Fibroblast of mammary gland (primary cell): ENCODE measurements at places on chromosomes 2 and 18.

DNA sequence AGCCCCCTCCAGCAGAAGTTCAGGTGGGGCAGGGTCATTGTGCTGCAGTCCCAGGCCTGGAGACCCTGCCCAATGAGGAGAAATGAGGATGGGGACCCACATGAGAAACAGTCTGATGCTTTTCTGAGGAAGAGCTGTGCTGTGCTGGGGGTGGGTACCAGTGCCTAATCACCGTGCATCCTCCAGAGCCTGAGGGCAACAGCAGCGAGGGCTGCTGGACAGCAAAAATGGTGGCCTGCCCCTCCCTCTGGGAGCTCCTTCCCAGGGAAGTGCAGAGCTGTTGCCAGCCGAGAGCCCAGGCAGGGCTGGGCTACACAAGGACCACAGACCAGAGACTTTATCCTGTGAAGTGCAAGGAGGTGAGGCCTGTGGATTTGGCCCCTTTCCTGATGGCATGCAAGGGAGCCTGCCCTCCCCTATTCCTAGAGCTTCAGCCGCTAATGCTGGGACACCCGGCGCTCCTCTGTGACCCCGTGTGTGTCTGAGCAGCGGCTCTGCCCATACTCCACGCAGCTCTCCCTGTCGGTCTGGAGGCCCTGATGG lies 134.8 kb downstream of the DSEL start:
- no peak for DNase-seq

DNA sequence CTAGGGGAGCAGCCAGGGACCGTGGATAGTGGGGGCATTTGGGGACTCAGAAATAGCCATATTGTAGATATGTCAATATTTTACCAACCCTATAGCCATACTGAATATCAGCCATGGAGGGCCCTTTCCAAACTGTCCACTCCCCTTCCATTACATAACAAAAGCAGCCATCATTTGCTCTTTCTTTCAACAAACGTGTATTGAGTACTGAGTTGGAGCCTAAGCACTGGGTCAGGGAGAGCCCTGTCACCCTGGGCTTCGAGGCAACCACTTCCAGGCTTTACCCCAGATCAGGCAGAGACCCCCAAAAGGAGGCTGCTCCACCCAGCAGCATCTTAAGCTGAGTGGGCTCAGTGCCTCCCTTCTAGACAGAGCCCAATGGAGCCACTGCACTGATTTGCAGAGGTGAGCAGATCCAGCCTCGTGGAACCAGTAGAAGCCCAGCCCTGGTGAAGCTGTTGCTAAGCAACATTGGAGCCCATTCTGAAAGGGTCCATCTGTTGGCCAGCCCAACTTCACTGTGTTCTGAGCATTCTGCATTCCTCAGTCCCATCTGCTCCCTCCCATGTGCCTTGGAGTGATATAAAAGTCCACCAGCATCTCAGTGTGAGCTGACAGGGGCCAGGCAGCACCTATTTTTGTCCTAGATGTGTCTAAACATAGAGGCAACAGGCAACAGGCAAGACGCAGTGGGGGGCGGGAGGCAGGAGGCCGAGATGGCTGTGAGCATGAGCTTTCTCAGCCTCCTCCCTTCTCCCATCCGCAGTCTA lies 112.1 kb downstream of the PLB1 start:
- DNase-seq, result no peak

DNA sequence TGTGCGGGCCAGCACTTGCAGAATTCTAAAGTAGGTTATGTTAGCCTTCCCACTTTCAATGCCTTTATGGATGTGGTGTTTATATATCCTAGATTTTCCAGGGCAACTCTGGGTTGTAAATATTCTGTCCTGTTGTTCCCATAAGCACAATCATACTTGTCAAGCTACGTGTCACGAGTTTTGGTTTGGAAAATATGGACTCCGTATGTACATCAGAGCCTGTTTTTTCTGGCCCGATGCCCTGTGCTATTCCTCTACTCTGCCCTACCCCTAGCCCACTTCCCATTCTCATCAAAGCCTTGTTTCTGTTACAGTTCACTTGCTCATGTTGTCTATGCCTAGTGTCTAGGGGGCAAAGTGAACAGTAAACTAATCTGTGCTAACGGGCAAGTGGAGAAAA lies 27.0 kb upstream of the ZEB2 start:
- DNase-seq, result no peak

GRCh38 chr2:28915939-28916338 lies 21.5 kb downstream of the WDR43 start:
- DNase-seq, result peak; percentile 59

DNA sequence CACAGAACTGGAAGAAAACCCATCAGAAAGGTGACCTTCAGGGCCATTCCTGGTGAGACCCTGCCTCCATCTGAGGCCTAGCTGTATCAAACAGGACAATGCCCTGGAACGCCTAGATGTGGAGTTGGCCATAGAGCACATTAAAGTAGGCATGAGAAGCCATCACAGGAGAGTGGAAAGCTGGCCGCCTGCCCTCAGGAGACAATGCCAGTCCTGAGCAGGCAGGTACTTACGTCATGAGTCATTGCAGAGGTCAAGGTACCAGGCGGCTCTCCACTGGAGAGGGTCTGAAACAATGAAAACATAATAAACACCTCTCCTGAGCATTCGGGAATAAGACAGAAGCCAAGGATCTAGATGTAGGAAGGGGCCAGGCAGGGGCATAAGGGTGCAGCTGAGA lies 68.6 kb downstream of the CCDC93 start:
- no peak for DNase-seq

GRCh38 chr18:69998523-69998987 lies 50.9 kb upstream of the CD226 start:
- DNase-seq, result no peak

GRCh38 chr2:238449909-238450417 lies 23.2 kb downstream of the ASB1 start:
- peak; percentile 78 for DNase-seq

DNA sequence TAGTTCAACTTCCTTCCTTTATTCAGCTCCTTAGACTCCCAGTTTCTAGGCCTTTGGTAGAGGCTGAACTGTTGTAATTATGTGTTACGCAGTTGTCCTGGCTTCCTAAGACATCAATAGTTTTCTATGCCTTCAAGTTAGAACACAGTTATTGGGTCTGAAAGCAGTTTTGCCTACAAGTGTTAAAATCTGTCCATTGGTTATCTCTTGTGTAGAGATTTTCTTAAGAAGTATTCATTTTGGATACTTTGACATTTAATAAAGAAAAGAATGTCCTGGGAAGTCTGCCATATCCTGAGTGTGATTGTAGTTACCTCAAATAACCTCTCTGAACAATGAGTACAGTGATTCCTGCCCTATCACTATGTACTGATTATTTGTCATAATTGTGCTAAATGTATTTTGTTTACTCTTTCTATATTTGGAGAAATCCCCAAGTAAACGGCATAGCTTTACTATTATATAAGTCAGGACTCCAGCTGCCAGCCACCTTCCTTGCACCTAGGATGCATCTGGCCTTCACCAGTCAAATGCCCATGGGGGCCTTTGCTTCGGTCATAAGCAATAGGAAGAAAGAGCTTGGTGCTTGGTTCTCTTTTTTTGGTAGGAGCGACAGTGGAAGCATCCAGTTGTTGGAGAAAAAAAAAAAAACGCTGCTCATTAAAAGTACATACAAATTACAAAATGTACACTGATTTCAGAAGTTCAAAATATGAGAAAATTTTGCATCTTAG lies 449.5 kb upstream of the PKDCC start:
- DNase-seq, result peak; percentile 69

- peak; percentile 91 for DNase-seq
Measured at GRCh38 chr2:38274286-38275276, 102.5 kb downstream of the ATL2 start.

GRCh38 chr18:7872569-7872968 lies 305.5 kb downstream of the PTPRM start:
- DNase-seq, result peak; percentile 93

- DNase-seq, result no peak
Measured at GRCh38 chr2:70646420-70646818, 92.8 kb upstream of the TGFA start.

- DNase-seq, result peak; percentile 85
Measured at GRCh38 chr2:28643911-28644334, 107.7 kb upstream of the PPP1CB start.

DNA sequence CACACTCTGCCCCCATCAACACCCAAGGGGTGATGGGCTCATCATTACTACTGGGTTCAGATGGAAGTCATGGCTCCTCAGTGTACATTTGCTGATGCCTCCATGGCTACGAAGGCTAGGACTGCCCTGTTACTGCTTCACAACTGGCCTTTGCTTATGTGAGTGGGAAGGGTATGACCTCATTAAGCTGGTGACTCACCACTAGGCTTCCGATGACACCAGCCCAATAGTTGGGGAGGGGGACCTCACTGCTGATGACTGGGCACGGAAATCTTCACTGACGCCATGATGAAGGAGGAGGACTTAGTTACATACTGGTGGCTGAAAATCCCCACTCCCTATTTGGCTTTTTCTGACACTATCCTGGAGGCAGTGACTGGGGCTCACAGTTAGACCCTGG lies 263.2 kb downstream of the CMPK2 start:
- DNase-seq, result no peak

- no peak for DNase-seq
Measured at GRCh38 chr2:26732446-26732845, 31.6 kb upstream of the SLC35F6 start.

DNA sequence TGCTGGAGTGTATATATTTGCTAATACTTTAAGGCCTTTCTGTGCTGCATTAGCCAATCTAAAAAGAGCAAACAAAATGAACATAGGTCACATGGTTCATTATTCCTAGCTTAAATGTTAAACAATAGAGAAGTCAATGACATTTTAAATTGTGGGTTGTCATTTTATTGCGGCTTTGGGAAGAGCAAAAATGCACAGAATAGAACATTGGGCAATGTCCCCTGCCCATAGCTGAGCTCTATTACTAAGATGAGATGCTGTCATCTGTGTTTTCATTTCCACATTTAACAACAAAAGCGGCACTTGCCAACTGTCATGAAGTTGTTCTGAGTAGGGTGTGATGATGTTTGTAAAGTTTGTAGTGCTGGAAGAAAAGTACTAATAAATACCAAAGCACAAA lies 3.2 kb upstream of the VAPA start:
- no peak for DNase-seq

GRCh38 chr2:20175267-20175666 lies 49.7 kb downstream of the SDC1 start:
- no peak for DNase-seq

GRCh38 chr2:197215748-197216360 lies 94.7 kb downstream of the ANKRD44 start:
- peak; percentile 46 for DNase-seq

DNA sequence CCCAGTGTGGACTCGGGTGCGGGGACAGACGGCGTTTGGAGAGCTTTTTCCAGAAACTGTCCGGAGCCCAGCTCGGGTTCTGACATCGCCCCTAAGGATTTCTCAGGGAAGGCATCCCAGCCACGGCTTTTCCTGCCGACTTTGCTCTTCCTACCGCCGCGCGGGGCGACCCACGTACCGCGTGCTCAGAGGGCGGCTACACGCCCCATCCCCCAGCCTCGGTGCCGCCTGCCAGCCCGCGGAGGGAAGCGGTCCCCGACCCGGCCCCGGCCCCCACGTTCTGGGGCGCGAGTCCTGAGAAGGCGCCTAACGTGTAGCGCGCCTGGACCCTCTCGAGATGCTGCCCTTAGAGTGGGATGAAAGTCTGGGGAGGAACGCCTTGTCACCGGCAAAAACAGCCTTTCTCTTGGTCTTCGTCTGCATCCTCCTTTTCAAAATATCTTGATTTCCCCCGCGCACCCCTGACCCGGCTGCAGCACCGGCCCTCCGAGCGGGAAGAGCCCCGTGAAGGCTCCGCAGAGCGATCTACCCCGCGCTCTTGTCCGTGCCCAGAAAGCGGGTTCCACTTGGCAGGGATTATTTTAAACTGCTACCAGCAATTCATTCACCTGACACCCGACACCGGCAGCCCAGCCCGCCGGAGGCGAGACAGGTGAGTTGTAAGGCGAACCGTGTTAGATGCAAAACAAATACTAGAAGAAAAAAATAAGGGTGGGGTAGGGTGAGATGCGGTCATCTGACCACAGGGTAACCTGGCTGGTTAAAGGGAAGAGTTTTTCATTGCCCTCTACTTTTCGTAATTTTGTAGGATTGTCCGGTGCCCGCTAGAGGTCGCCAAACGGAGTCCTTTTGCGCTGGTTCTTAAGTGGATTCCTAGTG lies 812 bp upstream of the KCNG3 start:
- peak; percentile 76 for DNase-seq

DNA sequence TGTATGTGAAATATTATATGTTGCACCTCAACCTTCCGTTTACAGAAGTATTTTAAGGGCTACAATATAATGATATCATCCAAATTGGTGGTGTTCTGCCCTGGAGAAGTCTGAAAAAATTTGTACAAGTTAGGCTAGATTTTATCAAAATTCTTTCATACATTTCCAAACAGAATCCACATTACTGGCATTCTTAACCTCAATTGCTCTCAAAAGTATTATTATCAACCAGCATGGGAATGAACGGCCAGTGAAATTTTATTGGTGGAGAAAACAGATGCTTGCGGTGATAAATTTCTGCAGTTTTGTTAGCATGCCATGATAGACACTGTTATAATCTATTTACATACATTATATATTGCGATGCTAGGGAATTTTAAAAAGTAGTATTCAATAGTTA lies 88.3 kb upstream of the TFPI start:
- DNase-seq, result no peak

DNA sequence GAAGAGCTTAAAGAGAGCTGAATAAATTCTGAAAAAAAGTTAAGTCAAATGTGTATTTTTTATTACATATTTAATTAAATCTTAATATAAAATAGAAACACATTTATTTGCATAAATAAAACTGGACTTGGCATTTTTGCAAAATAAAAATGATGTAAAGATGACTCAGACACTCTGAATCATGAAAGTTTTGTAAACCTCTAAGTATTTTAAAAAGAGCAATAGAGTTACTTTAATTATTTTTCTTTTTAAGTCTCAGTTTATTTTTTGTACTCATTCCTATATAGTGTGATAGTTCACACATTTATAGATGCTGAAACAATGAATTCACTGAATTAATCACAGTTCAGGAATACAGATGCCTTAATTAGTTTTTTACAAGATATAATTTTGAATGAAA lies 109.9 kb upstream of the DTNA start:
- DNase-seq, result peak; percentile 66

GRCh38 chr2:23350041-23350791 lies 34.8 kb upstream of the KLHL29 start:
- peak; percentile 28 for DNase-seq

GRCh38 chr2:6865346-6866274 lies at the start of gene CMPK2:
Gene CMPK2, minus strand, starts transcription at chr2:6865907. Its CDS starts 211 bp downstream, at chr2:6865696.
- peak; percentile 23 for DNase-seq

- DNase-seq, result no peak
Measured at GRCh38 chr18:67035026-67035425, 431.1 kb upstream of the CDH19 start.

- no peak for DNase-seq
Measured at GRCh38 chr2:230981704-230982103, 14.2 kb upstream of the SPATA3 start.

- no peak for DNase-seq
Measured at GRCh38 chr18:49738721-49739120, 74.6 kb downstream of the ACAA2 start.

GRCh38 chr18:23870676-23871380 lies 143.7 kb upstream of the TTC39C start:
- no peak for DNase-seq

GRCh38 chr2:96962567-96963203 lies 23.7 kb downstream of the FAM178B start:
- DNase-seq, result no peak
